ENCODE measurements at places on chromosomes 2 and 18. TPM values are rescaled to one million over a fixed set of nuclear protein-coding genes. Genes with fewer than 3 reads are reported as not detected.

- no peak overlapping the region for H3K27ac ChIP-seq
- no peaks in the 10 kb centered on the region for H3K36me3 ChIP-seq
- no peak for DNase-seq
- H3K4me1 ChIP-seq = no peaks in the 10 kb centered on the region
These were observed 59.9 kb downstream of the ZRANB3 start for GRCh38 chr2:135471106-135471505.

DNA sequence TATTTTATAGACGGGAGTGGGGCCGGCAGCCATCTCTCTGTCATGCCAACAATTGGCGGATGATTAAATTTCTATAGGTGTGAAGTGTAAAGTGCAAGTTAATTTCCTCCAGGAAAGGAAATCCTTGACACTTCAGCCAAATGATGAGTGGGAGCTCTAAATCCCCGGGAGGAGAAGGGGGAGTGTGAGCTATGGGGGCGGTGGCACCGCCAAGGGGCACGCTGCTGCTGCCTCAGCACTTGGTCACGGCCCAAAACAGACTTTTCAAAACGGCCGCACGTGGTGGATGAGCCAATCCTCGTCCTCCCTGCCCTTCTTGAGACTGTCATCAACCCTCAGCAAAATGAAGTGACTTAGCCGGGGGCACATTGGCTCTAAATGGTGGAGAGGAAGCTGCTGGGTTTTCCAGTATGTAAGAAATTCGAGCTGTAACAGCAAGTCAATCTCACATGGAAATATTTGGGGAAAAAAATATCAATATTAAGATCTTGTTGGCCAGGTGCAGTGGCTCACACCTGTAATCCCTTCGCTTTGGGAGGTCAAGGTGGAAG, 200.8 kb downstream of the TFCP2L1 start:
- DNase-seq = no peak
- no peaks in the 10 kb centered on the region for H3K36me3 ChIP-seq
- H3K27ac ChIP-seq = no peak overlapping the region
- peaks cover 2% of the 10 kb centered on the region for H3K27me3 ChIP-seq
- H3K4me3 ChIP-seq = no peak overlapping the region

DNA sequence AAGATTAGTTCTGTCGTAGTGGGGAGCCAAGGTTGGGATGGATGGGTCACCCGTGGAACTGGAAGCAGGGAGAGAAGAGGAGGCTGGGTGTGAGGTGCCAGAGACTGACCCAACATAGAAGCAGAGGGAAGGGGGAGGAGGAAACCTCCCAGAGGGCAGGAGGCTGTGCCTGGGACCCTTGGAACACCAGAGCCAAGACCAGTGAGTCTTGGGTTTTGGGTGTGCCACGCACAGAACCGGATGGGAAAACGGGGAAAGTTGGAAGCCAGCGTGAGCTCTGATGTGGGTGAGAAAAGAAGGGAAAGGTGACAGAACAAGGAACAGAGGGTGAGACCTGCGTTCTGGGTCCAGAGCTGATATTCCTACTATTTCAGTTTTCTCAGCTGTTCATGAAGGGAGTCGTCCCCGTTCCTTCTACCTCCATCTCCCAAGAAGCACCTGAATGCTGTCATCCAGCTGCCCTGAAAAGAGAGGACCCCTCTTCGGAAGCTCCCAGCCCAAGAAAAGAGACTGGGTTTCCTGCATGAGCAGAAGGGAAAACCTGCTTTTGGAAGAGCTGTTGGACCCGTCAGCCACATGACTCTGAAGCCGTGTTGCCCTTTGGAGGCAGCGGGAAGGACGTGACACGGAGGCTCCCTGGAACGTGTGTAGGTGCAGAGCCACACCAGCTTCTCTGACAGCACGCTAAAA, 250.1 kb downstream of the NDUFA10 start:
- H3K27me3 ChIP-seq = no peaks in the 10 kb centered on the region
- H3K4me3 ChIP-seq = no peak overlapping the region
- H3K36me3 ChIP-seq = no peaks in the 10 kb centered on the region
- H3K4me1 ChIP-seq = no peaks in the 10 kb centered on the region

- H3K36me3 ChIP-seq = no peaks in the 10 kb centered on the region
- H3K4me1 ChIP-seq = no peaks in the 10 kb centered on the region
- no peak overlapping the region for H3K4me3 ChIP-seq
- no peak for DNase-seq
These were observed 90.0 kb downstream of the VAPA start for GRCh38 chr18:10003866-10004265.

DNA sequence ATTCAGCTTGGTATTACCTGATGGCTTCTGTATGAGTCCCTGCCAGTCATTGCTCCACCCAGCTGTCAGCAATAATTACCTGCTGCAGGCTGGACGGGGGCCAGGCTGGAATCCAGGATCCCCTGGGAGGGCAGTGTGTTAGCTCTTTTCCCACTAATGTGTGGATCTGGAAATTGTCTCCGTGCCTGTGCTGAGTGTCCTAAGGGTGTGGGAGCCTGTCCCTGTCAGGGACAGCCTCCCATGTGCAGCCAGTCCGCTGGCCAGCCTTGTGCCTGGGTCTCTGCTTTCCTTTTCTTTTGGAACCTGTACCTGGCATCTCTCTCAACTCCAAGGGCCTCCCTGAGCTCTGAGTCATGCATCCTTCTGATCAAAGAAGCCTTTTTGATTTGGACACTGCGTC, 107.2 kb upstream of the SPRED2 start:
- H3K27ac ChIP-seq = no peak overlapping the region
- H3K36me3 ChIP-seq = no peaks in the 10 kb centered on the region
- no peak for DNase-seq
- no peak overlapping the region for H3K4me3 ChIP-seq

TMEM178A gene
- 5.7 TPM for total RNA-seq

STPG4 gene
- total RNA-seq = not detected

ANKRD30B gene
- not detected for total RNA-seq

HOXD12 gene
- total RNA-seq = not detected

All from kidney (tissue), 22 donors.